LNCaP clone FGC (cell line): ENCODE measurements at places on chromosomes 7 and 10.

- no peak for DNase-seq
These were observed 52.4 kb downstream of the CCNY start for GRCh38 chr10:35388682-35389081.

GRCh38 chr7:112143582-112143981 lies 62.6 kb downstream of the DOCK4 start:
- no peak for DNase-seq

DNA sequence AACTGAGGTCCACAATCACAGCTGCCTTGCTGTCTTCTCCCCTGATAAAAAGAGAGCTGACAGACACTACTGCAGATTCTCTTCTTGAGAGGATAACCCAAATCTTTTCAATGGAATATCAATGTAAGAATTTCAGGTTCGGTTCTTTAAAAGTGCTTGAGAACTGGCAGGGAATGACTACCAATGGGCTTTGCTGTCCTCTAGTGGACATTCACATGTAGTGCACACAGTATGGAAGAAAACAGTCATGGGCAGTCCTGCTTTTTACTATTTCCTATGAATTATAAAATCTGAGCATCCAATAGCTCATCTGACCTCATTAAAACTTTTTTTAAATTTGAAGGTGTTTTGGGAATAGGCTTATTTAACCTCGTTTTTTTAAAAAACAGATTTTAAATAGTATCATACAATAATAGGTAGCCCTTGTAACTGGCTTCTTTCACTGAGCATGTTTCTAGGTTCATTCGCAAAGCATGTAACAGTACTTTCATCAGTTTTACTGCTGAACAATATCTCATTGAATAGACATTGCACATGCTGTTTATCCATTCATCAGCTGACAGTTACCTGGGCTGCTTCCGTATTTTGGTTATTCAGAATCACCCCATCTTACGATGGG lies 18.3 kb downstream of the FZD9 start:
- DNase-seq = peak; percentile 15

- no peak for DNase-seq
These were observed 324.3 kb downstream of the DNAJB6 start for GRCh38 chr7:157660971-157661610.

- no peak for DNase-seq
These were observed 89.9 kb downstream of the ADCY1 start for GRCh38 chr7:45663965-45664633.

DNA sequence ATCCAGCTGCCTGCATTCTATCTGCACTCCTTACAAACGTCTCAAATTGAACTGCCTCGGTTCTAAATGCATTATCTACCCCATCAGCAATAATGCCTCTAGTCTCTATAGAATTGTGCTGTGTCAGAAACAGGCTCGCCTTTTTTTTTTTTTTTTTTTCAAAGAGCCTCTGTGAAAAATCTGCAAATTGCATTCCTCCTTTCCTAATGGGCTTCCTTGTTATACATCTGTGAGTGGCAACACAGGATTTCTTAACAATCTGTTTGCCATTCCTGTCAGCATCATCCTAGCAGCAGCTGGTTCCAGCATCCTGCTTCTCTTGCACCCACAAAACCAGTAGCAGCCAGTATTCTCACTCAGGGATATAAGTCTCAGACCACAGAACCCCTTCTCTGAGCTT lies 413.5 kb upstream of the SEMA3D start:
- DNase-seq = no peak

DNA sequence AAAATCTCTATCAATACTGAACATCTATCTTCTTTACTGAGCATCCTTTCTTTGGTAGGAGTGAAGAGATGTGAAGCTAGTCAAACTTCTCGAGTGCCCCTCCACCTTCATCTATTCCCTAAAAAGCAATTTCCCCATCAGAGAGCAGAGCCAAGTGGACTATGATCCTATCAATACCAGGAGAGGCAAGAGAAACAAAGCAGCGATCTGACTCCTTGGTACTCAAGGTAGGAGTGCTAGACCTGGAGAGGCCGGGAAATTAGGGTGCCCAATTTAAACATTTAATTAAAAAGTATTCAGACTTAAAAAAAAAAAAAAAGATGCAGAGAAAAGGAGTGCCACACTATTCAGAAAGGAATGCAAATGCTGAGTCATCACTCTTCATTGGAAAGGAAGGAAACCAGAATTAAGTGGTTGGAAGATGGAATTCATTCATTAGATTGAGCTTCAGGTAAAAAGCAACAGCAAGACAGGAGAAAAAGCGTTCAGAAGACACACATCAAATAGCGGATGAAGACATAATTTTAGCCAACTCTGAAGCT lies 1.6 kb downstream of the TIAL1 start:
- DNase-seq = no peak

DNA sequence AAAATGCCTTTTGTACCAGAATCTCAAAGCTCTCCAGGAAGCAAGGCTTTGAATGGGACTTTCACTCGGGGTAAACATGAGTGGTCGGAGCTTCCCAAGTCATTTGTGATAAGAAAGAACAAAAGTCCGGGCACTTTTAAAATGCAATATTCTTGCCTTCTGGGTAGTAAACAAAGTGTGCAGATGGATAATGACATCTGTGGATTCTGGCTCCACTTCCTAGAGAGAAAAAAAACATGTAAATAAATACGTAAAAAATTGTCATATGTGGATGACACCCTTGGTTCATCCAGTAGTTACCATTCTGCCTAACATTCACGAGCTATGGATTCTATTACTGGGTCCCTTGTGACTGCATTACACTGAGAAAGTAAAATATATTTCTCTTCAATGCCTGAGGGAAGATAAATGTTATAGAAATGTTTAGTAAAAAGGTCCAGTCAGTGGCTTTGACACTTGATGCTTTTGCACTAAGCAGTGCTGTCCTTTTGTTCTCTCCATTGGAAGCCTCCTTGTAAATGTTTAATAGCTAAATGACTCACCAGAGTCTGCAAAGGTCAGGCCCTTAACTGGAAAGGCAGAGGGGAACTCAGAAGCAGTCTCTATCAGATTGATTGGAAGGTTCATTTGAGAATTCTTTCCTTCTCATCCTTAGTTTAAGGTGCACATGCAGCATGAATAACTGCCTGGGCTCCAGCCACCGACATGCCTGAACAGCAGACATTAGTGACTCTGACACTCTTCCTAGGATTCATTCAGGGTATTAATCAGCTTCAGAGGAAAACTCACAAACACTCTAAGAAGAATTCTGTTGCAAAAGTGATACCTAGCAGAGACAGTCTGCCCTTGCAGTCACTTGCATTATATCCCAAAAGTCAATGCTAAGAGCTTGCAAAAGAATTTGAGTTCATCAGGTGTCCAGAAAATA lies 11.7 kb upstream of the EDRF1 start:
- DNase-seq = peak; percentile 67

- DNase-seq = no peak
These were observed 442 bp upstream of the LZTS2 start for GRCh38 chr10:100998991-100999741.

- no peak for DNase-seq
These were observed 61.5 kb downstream of the PDSS1 start for GRCh38 chr10:26759008-26759407.

DNA sequence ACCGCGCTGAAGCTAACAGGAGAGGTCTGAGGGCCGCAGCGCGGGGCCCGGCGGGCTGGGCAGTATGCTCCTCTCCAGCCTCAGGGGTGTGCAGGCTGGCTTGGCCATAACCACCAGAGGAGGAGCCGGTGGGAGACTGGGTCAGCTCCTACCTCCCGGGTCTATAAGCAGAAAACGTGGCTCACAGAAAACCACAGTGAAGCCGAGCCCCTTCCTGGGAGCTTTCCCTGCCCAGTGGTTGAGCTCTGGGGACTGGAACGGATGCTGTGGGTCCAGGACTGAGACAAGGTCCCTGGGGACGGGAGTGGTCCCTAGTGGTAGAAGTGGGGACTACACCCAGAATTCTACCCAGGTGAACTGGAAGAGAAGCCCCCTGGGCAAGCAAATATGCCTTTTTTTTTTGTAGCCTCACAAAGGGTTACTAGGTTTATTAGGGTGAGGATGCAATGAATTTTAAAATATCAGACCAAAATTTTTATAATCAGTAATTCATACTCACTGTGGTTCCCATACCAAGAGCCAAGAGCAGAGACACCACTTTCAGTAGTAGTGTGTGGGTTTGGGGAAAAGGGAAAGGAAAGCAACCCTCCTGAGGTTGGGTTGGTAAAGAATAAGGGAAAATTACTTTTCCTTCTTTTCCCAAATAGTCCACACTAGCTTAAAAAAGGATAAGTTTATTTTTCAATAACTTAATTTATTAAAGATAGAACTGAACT lies 67.9 kb upstream of the PRKCQ start:
- no peak for DNase-seq

- no peak for DNase-seq
These were observed 140.0 kb downstream of the MBL2 start for GRCh38 chr10:52632591-52632990.
